OCI-LY7 (cell line): ENCODE measurements at places on chromosomes 6 and 20.

DNA sequence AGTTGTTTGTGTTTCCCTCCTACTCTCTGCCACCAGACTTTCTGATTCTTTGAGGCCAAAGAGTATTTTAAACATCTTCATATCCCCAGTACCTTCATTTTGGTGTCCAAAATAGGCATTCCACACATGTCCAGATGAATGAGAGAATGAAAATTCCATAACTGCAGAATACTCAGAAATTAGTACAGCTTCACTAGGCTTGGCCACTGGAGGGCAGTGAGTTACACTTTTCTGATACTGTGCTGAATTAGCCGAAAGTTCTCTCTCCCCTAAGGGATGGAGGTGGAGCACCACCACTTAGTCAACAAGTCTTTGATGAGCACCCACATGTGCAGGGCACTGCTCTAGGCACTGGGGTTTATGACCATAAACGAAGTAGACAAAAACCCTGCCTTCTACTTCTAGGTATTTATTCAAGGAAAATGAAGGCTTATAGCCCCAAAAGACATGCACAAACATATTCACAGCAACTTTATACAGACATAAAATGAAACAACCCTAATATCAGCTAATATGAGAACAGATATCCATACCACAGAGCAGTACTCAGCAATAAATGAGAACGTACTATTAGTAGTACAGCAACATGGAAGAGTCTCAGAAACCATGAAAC, 46.1 kb upstream of the TMEM217 start:
- DNase-seq, result peak; percentile 43

DNA sequence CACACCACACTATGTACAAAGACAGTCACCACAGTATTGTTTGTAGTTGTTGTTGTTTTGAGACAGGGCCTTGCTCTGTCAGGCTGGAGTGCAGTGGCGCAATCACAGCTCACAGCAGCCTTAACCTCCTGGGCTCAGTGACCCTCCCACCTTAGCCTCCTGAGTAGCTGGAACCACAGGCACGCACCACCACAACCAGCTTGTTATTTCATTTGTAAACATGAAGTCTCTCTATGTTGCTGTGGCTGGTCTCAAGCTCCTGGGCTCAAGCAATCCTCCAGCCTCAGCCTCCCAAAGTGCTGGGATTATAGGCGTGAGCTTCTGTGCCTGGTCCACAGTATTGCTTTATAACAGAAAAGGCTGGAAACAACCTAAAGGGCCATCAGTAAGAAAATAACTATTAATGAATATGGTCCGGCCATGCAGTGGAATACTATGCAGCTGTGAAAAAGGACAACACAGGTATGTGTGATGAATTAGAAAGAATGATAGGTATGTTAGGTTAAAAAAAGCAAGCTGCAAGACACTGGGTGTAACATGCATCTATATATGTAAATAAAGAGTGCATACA, 30.0 kb upstream of the PTGIS start:
- no peak for DNase-seq

DNA sequence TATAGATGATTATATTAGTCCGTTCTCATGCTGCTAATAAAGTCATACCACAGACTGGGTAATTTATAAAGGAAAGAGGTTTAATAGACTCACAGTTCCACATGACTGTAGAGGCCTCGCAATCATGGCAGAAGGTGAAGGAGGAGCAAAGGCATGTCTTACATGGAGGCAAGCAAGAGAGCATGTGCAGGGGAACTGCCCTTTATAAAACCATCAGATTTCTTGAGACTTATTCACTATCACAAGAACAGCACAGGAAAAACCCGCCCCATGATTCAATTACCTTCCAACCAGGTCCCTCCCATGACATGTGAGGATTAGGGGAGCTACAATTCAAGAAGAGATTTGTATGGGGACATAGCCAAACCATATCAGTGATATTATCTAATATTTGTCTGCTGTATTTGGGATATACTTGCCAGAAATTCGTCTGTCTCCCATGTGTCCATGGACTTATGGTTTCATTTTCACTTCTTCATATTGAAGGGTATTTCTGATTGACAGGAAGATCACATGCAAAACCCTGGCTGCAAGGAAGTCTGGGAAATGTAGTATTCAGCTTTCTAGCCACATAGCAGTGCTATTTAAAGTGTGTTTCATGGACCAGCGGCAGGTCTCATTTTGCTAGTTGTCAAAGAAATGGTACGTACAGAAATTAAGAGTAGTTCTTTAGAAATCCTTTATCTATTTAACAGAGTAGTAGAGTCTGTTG, 50.5 kb upstream of the PAK5 start:
- no peak for DNase-seq

DNA sequence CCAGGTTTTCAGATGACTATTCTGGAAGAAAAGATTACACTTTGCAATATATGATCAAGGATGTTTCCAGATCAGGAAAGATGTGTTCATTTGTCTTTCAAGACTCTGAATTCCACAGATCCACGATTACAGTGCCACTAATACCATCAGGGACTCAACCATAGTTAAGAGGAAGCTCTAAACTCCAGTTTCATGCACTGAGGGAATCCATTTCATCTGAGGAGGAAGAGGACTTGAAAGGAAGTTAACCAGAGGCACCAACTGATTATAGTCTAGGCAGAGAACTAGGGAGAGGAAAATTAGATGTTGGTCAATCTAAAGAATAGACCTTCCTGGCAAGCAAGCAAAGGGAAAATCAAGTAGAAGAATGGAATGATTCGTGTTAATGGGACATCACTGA, 218.3 kb upstream of the PRDM1 start:
- no peak for DNase-seq

DNA sequence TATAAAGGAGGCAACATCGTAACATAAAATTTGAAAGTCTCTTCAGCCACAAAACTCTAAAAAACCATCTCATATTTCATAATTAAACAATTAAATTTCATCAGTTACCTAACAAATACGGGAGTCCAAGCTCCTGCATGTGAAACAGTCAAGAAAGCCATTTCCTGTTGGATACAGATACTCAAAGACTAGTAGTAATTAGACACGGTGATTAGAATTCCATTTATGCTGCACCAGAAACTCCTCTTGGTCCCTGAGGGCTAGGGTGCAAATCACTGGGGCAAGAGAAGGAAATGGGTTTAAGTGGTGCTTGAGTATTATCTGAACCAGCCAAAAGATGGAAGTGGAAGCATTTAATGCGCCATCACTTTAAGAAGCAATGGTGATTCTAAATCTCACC, 27.4 kb downstream of the TRAM2 start:
- no peak for DNase-seq

DNA sequence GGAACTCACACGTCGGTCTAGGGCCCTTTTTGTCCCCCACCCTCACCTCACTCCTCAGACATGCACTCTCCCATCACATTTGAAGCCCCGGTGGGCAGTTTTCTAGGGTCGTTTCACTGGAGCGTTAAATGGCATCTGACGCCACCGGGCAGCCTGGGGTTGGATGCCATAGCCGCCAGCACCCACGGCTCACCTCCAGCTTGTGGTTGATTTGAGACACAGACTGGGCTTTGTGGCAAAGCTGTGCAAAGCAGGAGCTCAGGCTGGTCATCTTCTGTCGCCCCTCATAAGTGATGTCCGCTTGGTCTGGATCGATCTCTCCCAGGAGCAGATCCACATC, 530 bp downstream of the GOPC start:
- DNase-seq, result peak; percentile 45

- DNase-seq, result no peak
These were observed 138.9 kb downstream of the ADGRG6 start for GRCh38 chr6:142440600-142441293.

- DNase-seq, result no peak
These were observed 85.8 kb downstream of the CD164 start for GRCh38 chr6:109296452-109296851.

DNA sequence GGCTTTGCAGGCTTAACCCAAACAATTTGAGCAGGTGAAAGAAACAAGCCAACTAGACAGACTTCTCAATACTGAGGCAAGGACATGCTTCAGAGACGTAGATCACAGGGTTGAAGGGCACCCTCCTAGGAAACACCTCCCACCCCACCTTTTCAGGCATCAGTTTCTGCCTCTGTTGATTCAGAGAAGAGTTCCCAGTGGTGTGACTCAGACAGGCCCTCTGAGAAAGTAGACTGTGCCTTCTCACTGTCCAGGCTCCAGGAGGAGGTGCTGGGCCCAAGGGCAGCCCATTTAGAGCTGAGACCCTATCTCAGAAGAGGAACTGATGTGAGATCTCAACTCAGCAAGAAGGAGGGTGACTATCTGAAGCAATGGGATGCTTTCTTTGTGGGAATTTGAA, 108.1 kb downstream of the FAM50B start:
- DNase-seq, result no peak

DNA sequence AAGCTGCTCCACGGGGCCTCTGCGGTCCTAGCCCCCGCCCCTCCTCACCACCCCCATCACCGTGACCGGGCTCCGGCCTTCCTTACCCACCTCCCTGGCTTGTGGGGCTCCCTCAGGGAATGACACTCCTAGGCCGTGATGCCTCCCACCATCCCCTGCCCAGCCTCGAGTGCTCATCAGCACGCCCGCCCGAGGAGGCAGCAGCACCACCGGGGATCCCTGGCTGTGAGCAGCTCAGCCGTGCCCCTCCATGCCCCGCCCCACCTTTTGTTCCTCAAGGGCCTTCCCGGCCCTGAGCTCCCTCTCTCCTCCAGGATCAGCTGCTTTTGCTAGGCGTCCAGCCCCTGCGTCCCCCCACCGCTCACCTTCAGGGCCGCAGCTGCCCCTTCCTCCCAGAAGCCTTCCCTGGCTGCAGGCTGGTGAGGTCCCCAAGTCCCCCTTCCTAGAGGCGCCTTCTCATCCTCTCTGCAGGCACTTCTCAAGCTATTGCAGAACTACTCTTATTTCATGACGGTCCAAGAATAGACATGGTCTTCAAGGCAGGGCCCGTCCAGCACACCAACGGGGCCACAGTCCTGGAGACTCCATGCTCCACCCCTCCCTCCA, 3.0 kb downstream of the FNDC11 start:
- DNase-seq, result no peak

DNA sequence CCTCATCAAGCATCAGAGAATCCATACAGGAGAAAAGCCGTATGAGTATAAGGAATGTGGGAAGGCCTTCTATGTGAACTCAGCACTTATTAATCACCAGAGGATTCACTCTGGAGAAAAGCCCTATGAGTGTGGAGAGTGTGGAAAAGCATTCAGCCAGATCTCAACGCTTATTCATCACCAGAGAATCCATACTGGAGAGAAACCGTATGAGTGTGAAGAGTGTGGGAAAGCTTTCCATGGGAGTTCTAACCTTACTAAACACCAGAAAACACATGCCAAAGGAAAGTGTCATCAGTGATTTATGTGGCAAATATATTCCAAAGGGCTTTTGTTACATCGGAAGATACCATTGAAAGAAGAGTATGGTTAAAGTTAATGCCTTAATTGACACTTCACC, 25.4 kb downstream of the ZKSCAN8 start:
- DNase-seq, result no peak

- no peak for DNase-seq
These were observed 6.7 kb downstream of the SNAI1 start for GRCh38 chr20:49989234-49990065.

GRCh38 chr6:145213614-145214013, 521.7 kb downstream of the EPM2A start:
- no peak for DNase-seq

DNA sequence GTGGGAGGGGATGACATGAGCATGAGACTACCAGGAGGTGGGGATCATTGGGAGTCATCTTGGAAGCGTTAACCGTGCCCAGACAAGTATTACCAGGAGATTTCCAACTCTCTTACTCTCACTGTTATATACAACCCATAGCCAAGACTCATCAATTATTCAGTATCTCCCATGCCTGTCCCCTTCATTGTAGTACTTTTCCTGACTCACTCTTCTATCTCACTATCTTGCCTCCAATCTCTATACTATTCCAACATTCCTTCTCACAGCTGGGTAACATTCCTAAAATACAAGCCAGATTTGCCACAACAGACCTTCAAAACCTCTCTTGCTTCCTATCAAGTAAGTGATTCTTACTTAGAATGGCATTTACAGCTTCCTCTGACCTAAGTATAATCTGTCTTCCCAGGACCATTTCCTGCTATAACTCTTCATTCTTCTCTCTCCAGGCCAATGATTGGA, 226.3 kb upstream of the SMLR1 start:
- DNase-seq, result no peak

DNA sequence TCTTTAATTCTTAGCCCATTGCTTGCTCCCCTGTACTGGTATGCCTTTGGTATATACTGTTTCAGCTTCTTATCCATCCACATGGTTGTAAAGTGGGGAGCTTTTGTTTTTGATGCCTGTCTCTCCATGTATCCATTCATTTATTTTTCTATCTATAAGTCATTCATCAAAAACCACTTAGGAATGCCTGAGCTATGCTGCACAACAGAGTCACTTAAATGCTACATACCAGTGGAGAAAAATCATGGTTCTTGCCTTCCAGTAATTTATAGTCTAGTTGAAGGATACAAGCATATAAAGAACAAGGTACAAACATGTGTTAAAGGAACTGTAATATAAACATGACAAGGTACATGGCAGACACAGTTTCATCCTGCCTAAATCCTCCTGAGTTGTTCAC, 347.3 kb downstream of the NRN1 start:
- DNase-seq, result no peak

- no peak for DNase-seq
These were observed 61.1 kb upstream of the SPDEF start for GRCh38 chr6:34617231-34617630.

- DNase-seq, result no peak
These were observed 166.8 kb upstream of the CST7 start for GRCh38 chr20:24782301-24782700.

DNA sequence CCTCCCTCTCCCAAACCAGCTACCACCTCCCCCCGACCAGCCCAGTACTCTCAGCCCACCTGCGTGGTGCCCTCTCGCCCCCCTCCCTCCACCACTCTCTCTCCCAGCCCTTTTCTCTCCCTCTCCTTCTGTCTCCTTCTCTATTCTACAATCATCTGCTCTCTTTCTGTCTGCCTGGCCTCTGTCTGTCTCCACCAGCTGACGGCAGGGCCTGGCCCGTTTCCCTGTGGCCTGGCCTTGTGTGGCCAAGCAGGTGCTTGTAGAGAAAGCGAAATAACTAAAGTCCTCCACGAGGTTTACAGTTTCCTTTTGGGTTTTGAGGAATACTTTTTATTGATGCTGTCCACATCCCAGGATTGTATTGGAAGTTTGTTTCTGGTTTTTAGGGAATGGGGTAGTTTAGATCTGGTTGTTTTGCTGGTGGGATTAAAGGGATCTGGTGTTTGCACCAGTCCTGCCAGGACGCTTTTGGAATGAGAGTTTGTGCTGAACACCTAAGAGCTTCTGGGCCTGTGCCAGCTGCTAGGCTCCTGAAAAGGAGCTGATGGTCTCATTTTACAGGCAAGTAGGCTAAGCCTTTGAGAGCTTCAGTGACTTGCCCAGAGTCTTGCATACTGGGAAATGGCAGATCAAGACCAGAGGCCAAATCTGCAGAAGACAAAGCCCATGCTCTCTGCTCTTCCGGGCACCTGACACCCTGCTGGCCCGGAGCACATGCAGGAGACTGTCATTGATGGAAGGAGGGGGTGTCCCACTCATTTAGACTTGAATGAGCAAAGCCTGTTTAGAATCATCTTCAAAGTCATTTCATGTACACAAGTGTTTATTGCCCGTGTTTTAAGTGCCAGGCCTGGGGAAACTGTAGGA, 161.7 kb downstream of the SYCP2 start:
- DNase-seq, result no peak
